NCI-H460 (cell line): ENCODE measurements at places on chromosomes 5 and 9.

- DNase-seq, result no peak
Measured at GRCh38 chr5:67196537-67197059, at the start of gene CD180. Gene CD180, minus strand, starts transcription at chr5:67196799. Its CDS starts 158 bp downstream, at chr5:67196641.

- peak; percentile 53 for DNase-seq
Measured at GRCh38 chr5:132677191-132677590, 3.4 kb downstream of the IL4 start.

GRCh38 chr5:1641560-1642166 lies 117.9 kb upstream of the LPCAT1 start:
- peak; percentile 89 for DNase-seq

GRCh38 chr5:36655161-36655560 lies 48.8 kb downstream of the SLC1A3 start:
- no peak for DNase-seq

DNA sequence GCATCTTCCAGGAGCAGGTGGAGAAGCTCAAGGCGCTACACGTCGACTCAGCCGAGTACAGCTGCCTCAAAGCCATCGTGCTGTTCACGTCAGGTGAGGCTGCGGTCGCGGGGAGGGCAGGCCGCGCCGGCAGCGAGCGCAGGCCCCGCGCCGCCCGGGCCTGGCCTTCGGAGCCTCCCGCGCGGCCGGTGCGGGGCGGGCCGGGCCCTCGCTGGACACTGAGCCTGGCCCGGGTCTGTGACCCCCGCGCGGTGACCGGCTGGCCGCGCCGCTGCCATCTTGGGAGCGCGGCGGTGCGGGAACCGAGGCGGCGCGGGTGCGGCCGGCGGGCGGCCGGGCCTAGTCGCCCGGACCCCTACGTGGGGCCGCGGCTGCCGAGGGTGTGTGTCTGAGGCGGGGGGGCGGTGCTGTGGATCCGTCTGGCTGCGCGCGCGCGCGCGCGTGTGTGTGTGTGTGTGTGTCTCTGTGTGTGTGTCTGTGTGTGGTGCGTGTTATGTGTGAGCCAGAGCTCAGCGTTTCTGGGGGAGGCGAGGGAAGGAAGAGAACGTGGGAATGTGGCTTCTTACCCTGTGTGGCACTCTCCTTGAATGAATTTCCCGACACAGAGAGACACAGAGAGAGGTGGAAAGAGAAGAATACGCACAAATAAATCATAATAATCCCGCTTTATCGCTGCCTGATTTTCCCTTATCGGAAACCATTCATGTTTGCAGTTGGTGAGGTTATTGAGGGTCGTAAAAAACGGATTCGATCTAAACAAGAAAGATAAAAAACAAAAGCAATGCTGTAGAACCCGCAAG lies 5.5 kb downstream of the NR2F1 start:
- DNase-seq, result no peak

DNA sequence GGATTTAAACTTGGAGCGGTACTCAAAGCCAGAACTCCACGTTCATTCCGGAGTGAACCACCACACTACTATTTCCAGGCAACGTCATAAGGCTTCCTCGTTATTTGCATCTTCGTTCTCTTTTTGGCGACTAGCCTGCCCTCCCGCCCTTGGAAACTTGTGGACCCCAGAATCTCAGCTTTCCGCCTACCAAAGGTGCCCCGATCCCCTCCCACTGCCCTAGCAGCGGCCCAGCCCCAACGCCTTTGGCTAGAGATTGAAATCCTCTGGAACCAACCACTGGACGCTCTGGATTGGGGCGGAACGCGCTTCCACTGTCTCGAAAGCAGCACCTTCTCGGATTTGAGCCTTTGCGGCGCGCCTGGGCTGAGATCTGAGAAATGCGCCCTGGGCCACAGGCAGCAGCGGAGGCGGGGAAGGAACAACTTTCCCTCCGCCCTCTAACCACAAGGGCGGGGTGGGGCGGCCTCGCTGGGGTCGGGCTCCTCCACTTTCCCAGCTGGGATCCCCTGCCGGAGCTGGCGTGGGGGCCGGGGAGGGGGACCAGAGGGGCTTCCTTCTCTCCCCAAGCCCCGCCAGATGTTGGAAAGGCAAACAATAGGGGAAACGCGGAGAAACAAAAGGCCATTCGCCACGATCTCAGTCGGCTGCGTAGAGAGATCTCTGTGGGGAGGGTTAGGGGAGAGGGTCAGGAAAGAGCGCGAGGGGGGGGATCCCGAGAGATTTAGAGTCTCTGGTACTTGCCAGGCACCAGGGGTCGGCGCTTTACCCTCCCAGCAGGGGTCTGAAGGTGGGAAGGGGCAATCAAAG lies 1.3 kb downstream of the MOB3B start:
- DNase-seq, result no peak
